GM10248 (cell line): ENCODE measurements at places on chromosomes 12 and 14.

- DNase-seq = no peak
Observed at GRCh38 chr12:11621797-11622423, 27.6 kb upstream of the ETV6 start.

- DNase-seq = no peak
Observed at GRCh38 chr12:123148655-123149054, 2.2 kb downstream of the PITPNM2 start.

DNA sequence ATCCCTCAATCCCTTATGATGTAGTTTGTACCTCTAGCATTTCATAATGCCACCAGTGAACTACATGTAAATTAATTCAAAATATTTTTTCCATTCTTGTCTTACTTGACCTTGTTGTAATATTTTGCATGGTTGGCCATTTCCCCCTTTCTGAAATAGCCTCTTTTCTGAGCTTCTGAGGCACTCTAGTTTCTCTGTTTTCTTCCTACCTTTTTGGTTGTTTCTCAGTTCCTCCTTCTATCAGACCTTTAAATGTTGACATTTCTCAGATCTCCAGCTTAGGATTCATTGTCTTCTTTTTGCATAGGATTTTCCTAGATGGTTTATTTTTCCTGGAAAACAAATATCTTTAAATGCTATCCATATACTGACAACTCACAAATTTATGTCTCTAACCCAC lies 9.8 kb upstream of the RMST start:
- DNase-seq = peak; percentile 9

DNA sequence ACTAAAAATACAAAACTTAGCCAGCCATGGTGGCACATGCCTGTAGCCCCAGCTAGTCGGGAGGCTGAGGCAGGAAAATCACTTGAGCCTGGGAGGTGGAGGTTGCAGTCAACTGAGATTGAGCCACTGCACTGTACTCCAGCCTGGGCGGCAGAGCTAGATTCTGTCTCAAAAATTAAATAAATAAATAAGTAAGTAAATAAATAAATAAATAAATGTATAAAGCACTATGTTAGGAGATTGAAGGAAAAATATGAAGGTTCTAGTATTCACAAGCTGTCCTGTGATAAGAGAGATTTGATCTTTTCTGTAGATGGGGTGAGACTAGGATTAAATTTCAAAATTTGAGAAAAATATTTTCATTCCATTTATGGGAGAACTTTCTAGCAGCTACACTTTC lies 5.7 kb downstream of the DNAJC22 start:
- no peak for DNase-seq

DNA sequence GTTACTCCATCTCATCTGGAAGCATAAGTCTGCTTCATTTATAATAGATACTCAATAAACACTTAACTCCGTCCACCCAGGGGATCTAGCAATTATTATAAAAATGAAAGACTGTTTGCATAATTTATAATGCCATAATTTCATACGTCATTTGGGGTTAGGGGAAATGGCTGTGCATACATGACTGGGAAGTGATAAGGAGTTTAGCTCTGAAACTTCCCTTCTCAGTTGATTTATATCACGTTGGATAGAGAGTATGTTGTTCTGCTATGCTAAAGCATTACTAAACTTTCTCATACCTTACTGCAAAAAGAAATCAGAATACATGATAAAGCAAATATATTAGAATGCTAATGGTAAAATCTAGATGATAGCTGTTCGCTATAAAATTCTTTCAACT lies 90.4 kb upstream of the DYNC1H1 start:
- DNase-seq = no peak

DNA sequence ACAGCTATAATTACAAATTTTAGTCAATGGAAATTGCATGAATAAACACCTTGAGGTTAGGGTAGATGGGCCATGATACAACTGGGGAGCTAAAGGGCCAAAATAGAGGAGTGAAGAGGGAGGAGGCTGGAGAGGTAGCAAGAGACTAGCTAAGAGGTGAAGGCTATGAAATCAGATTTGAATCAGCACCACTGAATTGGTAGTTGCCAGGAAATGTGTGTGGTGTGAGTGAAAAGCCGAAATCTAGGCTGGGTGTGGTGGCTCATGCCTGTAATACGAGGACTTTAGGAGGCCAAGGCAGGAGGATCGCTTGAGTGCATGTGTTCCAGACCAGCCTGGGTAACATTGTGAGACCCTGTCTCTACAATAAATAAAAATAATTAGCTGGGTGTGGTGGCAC lies 22.7 kb downstream of the YY1 start:
- DNase-seq = no peak

DNA sequence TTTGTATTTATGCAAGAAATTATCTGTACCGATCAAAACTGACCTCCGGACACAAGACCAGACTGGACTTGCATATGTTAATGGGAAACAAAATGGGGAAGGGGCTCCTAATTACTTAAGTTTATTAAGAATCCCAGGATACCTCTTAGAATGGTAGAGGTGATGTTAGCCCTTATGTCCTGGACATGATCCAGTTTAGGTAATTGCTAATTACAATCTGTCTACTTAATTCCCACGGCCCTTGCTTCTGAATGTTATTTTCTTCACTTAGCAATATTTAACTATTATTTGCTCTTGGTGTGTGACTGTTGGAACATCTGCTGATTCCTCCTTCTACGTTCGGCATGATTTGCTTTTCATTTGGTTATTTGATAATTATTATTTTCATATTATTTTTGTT lies 644.0 kb downstream of the DIO2 start:
- no peak for DNase-seq

GRCh38 chr12:124508381-124509079 lies 58.9 kb downstream of the NCOR2 start:
- DNase-seq = peak; percentile 60

GRCh38 chr12:9319842-9320173 lies 111.6 kb upstream of the PZP start:
- no peak for DNase-seq

- DNase-seq = no peak
Observed at GRCh38 chr12:57770734-57771133, 1.2 kb downstream of the METTL1 start.
